ENCODE measurements at places on chromosomes 13 and 19.

GRCh38 chr13:100495455-100495854 is 93.1 kb downstream of the GGACT start:
- DNase-seq: no peak

DNA sequence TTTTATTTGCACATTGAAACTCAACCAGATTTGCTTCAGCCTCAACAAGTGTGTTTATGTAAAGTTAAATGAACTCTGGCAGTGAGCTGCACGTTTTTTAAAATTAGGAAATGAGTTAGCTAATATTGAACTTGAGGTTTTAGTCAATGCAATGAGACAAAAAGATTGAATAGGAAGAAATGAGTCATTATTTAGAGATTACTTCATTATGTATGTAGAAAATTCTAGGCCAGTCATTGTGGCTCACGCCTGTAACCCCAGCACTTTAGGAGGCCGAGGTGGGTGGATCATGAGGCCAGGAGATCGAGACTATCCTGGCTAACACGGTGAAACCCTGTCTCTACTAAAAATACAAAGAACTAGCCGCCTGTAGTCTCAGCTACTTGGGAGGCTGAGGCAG is 22.8 kb upstream of the CD70 start:
- DNase-seq: peak; percentile 79

DNA sequence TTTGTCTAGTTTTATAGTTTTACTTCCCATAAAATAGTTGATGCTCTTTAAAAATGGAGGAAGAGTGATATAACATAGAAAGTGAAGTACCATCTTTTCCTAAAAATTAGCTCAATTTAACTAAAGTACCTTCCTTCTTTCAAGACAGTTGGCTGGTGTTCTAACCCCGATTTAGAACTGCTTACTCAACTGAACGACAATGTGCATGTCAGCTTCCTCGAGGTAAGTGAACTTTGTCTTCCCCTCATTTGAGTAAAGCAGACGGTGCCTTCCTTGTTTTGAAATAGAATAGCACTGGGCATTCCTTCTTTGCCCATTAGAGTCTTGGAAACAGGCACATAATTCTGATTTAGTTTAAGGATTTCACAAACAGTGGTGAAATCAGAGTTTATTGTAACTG is 1519.2 kb downstream of the EFNB2 start:
- no peak for DNase-seq

GRCh38 chr19:1923319-1923718 is 17.7 kb upstream of the CSNK1G2 start:
- DNase-seq: peak; percentile 98

GRCh38 chr13:112954488-112955270 is 14.3 kb upstream of the MCF2L start:
- DNase-seq: no peak

- no peak for DNase-seq
Observed at GRCh38 chr13:112348642-112349345, 27.4 kb upstream of the SPACA7 start.

DNA sequence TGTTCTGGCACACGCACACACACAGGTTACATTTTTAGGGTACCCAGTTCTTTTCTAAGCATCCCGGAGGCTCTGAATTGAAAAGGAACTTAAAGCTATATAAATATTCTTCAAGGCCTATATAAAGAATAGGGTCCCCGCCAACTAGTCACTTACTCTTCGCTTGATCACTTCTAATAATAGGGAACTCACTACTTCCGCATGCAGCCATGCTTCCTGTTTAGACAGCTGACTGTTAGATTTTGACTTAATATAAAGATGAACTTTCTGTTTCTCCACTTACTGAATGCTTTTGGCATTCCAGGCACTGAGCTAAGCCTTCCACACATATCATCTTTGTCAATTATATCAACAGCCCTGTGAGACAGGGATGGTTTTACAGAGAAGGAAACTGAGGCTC is 259.6 kb downstream of the TSHZ3 start:
- no peak for DNase-seq

DNA sequence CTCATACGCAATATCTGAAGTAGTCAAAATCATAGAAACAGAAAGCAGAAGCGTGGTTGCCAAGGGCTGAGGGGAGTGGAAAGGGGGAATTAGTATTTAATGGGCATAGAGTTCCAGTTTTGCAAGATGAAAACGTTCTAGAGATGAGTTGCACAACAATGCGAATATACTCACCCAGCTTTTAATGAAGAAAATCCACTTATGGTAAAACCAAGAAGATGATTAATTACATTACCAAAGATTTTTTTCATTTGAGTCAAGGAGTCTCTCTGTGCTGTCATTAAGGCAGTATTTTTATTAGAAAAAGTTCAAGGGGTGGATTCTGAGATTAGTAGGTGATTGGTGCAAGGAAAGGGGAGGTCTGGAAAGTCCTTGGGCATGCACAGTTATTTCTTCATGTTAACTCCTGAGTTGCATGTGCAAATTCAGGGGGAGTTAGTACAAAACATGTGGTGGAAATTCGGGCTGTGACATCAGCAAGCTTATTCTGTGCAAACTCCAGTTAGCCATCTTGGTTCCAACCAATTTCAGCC is 6.9 kb upstream of the CBY2 start:
- DNase-seq: peak; percentile 95

GRCh38 chr13:27868641-27869435 is 51.0 kb upstream of the PDX1 start:
- DNase-seq: peak; percentile 12

DNA sequence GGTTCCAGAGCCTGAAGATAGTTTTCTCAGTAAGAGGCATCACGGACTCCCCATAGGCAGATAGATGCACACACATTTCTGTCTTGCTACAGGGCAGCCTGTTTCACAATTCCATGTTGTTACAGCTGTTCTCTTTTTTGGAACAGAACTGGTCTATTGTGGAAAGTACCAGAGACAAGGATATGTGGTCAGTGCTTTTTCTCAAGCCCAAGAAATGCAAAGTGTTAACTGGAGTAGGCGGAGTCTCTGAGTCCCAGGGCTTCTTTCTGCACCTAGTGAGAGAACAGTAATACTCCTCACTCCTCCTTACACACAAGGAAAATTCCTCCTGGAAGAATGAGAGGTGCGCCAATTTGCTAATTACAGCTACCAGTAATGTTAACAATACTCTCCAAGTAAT is 141.6 kb upstream of the ARGLU1 start:
- no peak for DNase-seq

DNA sequence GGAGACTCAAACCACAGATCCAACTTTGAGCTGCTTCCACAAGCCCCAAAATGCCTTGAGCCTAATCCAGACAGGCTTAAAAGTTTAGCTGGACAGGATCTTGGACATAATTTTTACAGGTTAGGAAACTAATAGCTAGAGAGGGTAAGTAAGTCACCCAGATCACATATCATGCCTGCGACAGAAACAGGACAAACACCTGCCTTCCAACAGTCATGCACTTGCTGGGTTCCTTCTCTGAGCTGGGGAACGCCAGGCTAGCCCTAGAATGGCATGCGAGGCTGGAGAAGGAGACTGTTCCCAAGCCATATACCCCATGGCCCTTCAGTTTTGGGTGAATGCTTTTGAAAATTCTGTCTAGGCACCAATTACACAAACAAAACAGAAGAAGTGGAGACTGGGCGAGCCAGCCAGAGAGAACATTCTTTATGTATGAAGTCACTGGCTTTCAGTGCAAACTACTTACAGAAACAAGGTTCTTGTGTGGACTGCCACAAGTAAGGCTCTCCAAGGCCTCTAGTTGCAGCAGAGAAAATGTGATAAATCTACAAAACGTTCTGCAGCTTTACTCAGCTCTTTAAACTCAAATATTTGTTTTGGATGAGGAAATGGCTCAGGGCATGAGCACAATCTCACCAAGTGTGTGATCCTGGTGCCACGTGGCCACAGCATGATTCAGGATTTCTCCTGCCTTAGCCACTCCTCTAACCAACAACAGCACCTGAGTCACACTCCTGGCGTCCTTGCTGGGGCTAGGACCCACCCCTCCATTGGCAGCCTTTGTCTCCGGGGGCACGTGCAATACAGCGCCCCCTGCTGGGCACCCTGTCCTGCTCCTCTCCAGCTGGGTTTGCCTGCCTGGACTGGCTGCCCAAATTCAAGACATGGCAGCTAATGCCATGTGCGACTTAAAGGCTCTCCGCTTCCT is 73.4 kb upstream of the UBL3 start:
- no peak for DNase-seq

DNA sequence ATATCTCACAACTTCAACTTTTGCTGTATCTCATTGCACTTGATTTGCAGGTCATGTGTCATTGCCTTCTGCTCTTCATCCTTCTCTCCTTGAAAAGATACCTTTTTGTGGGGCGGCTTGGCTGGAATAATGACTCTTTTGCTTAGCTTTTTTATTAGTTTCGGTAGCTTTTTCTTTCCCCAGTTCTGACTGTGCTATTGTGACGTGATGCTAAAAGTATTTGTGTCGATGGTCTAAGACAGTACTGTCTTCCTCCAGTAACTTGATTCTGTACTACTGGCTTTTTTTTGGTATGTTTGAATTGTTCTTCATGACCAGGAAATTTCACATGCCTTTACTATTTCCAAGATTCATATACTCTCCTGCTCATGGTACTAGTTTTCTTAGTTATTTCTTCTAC is 63.1 kb downstream of the SLITRK1 start:
- no peak for DNase-seq

GRCh38 chr19:1538978-1539377 is 15.1 kb downstream of the PLK5 start:
- no peak for DNase-seq

GRCh38 chr13:98272549-98272948 is 95.5 kb upstream of the RNF113B start:
- DNase-seq: no peak

- no peak for DNase-seq
Observed at GRCh38 chr19:38173291-38174041, 50.6 kb downstream of the DPF1 start.
